ENCODE measurements at places on chromosomes 7 and 10. TPM values are rescaled to one million over a fixed set of nuclear protein-coding genes. Genes with fewer than 3 reads are reported as not detected.

GRCh38 chr7:96090756-96091155 lies 231.1 kb downstream of the SLC25A13 start:
- no peak for DNase-seq

DNA sequence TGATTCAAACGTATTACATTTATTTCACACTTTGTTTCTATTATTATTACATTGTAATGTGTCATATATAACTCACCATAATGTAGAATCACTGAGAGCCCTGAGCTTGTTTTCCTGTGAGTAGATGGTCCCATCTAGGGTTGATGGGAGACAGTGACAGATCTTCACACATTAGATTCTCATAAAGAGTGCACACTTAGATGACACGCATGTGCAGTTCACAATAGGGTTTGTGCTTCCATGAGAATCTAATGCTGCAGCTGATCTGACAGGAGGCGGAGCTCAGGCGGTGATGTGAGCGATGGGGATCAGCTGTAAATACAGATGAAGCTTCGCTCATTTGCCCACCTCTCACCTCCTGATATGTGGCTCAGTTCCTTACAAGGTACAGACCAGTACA lies 36.1 kb downstream of the BMPER start:
- no peak for DNase-seq

GRCh38 chr10:112700215-112700671 lies 249.8 kb upstream of the TCF7L2 start:
- DNase-seq: no peak

GRCh38 chr7:22851145-22851544 lies 28.5 kb upstream of the TOMM7 start:
- no peak for DNase-seq

DNA sequence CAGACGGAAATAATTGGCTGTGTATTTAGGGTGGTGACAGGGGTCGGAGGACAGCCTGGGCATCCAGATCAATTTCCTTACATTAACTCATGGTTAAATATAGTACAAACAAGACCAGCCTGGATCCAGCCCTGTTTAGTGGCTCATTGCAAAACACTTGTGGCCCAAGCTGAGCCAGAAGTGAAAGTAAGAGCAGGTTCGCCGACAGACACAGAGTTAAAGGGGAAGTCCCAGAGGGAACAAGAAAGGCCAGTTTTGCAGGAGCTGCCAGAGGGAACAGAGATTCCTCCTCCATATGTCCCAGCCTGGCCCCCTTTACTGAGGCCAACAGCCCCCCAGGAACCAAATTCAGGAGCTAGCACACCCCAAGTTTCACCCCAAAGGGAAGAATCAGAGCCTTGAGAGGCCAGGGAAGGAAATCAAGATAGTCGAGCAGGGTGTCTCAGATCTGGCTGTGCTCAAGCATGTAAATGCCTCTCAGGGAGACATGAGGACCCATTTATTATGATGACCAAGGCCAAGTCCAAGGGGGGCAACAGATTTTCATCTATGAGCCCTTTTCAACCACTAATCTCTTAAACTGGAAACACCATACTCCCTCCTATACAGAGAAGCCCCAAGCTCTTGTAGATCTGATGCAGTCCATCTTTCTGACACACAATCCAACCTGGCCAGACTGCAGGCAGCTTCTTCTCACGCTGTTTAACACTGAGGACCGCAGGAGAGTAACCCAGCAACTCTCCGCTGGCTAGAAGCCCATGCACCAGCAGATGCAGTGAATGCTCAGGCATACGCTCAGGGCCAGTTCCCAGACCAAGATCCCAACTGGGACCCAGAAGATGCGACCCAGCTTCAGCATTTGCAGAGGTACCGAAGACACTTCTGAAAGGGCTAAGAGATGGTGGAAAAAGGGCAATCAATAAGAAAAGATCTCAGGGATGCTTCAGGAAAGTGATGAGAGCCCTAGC lies 15.9 kb upstream of the ADCK2 start:
- DNase-seq: no peak

DNA sequence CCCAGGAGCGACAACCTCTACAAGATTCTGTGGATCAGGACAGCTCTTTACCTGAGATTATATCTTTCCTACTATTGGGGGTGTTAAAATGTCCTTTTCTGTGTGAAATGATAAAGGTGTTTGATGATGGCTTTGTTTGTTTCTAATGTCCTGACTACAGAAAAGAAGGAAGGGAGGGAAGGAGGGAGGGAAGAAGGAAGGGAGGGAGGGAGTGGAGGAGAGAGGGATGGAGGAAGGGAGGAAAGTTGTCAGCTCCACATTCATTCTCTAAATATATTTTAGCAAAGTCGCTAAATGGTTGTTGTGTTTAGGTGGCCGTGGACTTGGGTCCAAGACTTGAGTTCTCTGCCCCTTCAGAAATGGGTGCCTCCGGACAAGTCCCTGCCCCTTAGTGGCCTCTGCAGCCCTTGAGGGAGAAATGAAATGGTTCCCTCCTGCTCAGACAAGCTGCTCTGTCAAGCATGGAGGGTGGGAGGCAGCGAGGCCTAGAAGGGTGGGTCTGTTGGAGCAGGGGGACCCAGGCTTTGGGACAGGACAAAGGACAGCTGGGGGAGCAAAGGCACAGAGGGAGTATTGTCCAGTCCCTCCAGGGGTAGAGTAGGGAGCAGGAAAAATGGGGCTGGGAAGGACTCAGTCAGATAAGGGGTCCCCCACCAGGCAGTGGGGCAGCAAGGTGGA lies 4.4 kb downstream of the RGS10 start:
- no peak for DNase-seq

- DNase-seq: peak; percentile 52
These were observed 372.6 kb downstream of the GPR158 start for GRCh38 chr10:25547382-25547781.

- DNase-seq: no peak
These were observed 50.3 kb downstream of the SLIT1 start for GRCh38 chr10:97135464-97135863.

DNA sequence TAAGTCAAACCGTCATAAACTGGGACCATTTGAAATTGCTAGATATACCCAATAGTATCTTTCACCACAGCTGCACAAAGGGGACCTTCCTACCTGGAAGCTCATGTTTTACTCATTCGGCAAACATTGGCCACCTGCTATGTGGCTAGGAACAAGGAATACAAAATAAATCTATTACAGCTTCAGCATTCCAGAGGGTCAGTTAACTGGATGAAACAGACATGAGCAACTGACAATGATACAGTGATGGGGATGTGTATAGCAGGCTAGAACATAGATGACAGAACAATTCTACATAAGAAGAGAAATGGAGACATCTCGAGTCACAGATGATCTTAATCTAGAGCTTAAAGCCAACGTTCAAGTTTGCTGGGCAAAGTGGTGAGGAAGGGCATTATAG lies 3.1 kb upstream of the SMURF1 start:
- no peak for DNase-seq

GRCh38 chr7:54546081-54546985 lies 4.2 kb downstream of the VSTM2A start:
- no peak for DNase-seq

GRCh38 chr10:86260564-86260963 lies 106.0 kb downstream of the GRID1 start:
- DNase-seq: no peak

- no peak for DNase-seq
These were observed 148.1 kb upstream of the GDF10 start for GRCh38 chr10:47151920-47152319.

Gene TAS2R3
- not detected for total RNA-seq

Gene CTAGE6
- total RNA-seq: not detected

Gene PGAM2
- not detected for total RNA-seq

Gene CYP3A4
- not detected for total RNA-seq

Gene C10orf53
- not detected for total RNA-seq

Gene NODAL
- total RNA-seq: not detected
